RCC 7860 (cell line): ENCODE measurements at places on chromosomes 1 and 21.

GRCh38 chr1:31577515-31578192 is 1.3 kb downstream of the TINAGL1 start:
- peak; percentile 82 for DNase-seq

- DNase-seq = no peak
These were observed 19.5 kb upstream of the ETV3 start for GRCh38 chr1:157157501-157158190.

GRCh38 chr1:115650961-115651360 is 9.2 kb downstream of the VANGL1 start:
- no peak for DNase-seq

- no peak for DNase-seq
These were observed 69.4 kb downstream of the PUM1 start for GRCh38 chr1:30995990-30996612.

DNA sequence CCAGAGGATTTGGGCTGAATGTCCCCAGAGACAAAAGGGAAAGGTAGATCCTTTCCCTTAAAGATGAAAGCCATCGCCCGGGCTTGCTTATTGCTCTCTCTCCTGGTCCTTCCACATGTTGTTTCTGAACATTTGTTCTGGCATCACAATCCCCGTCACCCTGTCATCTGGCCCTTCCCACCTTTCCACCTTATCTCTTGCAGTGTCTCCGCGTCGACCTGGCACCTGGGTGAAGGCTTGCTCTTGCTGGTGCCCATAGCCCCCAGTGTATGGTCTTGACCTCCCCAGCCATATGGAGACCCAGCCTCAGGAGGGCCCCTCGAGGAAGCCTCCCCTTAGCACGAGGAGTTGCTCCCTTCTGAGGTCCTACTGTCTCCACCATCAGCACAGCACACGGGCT is 64.6 kb downstream of the ATP5PO start:
- DNase-seq = no peak

- DNase-seq = peak; percentile 63
These were observed 38.5 kb downstream of the IER5 start for GRCh38 chr1:181126871-181127587.

GRCh38 chr1:60890664-60891063 is 191.7 kb upstream of the NFIA start:
- DNase-seq = no peak

DNA sequence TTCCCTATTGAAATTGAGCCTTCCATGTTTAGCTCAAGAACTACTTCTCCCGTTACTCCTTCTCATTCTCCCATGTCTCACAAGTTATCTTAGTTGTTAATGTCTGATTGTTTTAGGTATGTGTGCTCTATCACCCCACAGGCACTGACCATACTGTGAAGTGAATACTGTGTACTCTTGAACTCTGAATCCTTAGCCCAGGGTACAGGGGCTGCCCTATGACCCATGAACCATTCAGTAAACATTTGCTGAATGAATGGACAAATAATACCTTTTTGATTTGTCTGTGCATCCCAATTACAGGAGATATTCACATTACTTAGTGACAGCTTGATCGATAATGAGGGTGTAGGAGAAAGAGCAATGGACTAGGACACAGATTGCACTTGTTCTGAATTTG is 169.4 kb upstream of the BEND5 start:
- no peak for DNase-seq
